ENCODE measurements at places on chromosomes 2 and 18.

- no peaks in the 10 kb centered on the region for H3K27me3 ChIP-seq
- no peaks in the 10 kb centered on the region for H3K36me3 ChIP-seq
Measured at GRCh38 chr2:73018188-73018825, 53.2 kb downstream of the SFXN5 start.

DNA sequence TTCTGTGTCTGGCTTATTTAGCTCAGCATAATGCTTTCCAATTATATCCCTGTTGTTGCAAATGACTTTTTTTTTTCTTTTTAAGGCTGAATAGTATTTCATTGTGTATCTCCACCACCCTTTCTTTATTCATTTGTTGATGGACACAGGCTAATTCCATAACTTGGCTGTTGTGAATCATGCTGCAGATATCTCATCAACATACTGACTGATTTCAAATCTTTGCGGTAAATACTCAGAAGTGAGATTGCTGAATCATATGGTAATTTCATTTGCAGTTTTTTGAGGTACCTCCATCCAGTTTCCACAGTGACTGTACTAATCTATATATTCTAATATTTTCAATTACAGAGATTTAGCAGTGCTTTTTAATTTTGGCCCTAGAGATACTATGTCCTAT lies 266.2 kb downstream of the TMX3 start:
- no peaks in the 10 kb centered on the region for H3K36me3 ChIP-seq
- no peak overlapping the region for H3K27ac ChIP-seq
- H3K4me3 ChIP-seq: no peak overlapping the region
- H3K4me1 ChIP-seq: no peaks in the 10 kb centered on the region
- no peaks in the 10 kb centered on the region for H3K27me3 ChIP-seq

DNA sequence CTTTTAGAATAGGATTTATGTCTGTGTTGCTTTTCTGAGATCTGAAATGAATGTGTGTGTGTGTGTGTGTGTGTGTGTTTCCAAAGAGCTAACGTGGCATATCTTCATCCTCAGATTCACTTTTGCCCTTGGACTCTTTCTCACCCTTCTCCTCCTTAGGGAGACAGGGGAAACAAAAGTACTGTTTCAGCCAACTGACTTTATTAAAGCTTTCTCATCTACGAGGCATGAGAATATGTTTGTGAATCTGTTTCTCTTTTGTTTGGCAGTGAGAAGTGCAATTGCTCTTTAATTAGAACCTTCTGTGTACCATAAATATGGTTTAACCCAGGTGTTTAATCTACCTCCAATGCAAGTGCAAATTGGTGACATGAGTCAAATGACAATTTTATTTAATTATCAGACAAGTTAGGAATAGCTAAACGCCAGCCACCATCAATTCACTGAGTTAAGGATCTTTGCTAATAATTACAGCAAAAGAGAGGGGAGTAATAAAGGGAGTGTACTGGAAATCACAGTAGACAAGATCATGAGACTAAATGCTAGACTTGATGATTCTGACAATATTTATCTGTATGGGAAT lies 186.4 kb upstream of the COL3A1 start:
- no peak for DNase-seq
- no peaks in the 10 kb centered on the region for H3K36me3 ChIP-seq
- no peak overlapping the region for H3K27ac ChIP-seq
- no peaks in the 10 kb centered on the region for H3K4me1 ChIP-seq

GRCh38 chr18:52682260-52682659 lies 342.3 kb downstream of the DCC start:
- no peaks in the 10 kb centered on the region for H3K27me3 ChIP-seq
- no peaks in the 10 kb centered on the region for H3K36me3 ChIP-seq

- no peaks in the 10 kb centered on the region for H3K36me3 ChIP-seq
- H3K4me1 ChIP-seq: no peaks in the 10 kb centered on the region
- peaks cover 5% of the 10 kb centered on the region for H3K27me3 ChIP-seq
- no peak for DNase-seq
- no peak overlapping the region for H3K27ac ChIP-seq
- no peak overlapping the region for H3K4me3 ChIP-seq
Measured at GRCh38 chr2:31079665-31080064, 58.6 kb downstream of the GALNT14 start.

- DNase-seq: no peak
- H3K36me3 ChIP-seq: no peaks in the 10 kb centered on the region
- no peaks in the 10 kb centered on the region for H3K4me1 ChIP-seq
- no peak overlapping the region for H3K27ac ChIP-seq
- no peaks in the 10 kb centered on the region for H3K27me3 ChIP-seq
Measured at GRCh38 chr18:71040161-71040560, 751.3 kb downstream of the SOCS6 start.

GRCh38 chr2:95383635-95384027 lies 18.9 kb upstream of the FAHD2A start:
- no peak for DNase-seq
- no peaks in the 10 kb centered on the region for H3K36me3 ChIP-seq
- no peaks in the 10 kb centered on the region for H3K4me1 ChIP-seq

GRCh38 chr18:57220480-57220879 lies 73.6 kb downstream of the BOD1L2 start:
- no peak for DNase-seq
- H3K27me3 ChIP-seq: peaks cover 12% of the 10 kb centered on the region
- no peak overlapping the region for H3K4me3 ChIP-seq
- no peak overlapping the region for H3K27ac ChIP-seq
- H3K4me1 ChIP-seq: no peaks in the 10 kb centered on the region

GRCh38 chr18:64449434-64449833 lies 300.5 kb upstream of the LINC00305 start:
- H3K4me1 ChIP-seq: no peaks in the 10 kb centered on the region
- no peak for DNase-seq
- H3K27ac ChIP-seq: no peak overlapping the region
- H3K27me3 ChIP-seq: no peaks in the 10 kb centered on the region
- no peaks in the 10 kb centered on the region for H3K36me3 ChIP-seq

DNA sequence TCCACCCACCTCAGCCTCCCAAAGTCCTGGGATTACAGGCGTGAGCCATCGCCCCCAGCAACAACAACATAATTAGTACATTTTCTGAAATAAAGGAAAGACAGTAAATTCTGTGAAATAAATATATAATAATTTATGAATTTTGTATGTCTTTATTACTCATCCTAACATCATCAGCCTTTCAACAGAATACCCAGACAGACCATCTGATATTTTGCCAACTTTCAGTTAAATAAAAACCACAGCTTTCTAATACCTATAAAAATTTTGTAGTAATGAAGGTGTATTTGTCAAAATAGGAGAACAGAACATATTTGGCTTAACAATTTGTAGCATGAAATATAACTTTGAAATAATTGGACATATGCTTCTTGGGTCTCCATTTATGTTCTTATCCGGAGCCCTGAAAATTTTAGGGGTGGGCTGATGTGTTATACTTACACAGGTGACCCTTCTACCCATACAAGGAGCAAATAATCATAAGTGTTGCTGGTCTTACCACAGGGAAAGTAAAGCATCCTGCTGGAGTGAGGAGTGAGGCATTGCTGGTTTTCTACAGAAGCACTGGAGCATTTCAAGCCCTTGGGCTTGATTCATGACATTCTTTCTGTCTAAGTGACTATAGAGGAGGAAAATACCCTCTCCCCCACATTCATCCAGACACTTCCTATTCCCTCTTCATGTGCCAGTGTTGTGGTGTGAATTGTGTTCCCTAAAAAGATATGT lies 99.3 kb downstream of the SPOPL start:
- DNase-seq: no peak
- H3K27me3 ChIP-seq: no peaks in the 10 kb centered on the region
- H3K27ac ChIP-seq: no peak overlapping the region
- H3K4me3 ChIP-seq: no peak overlapping the region
- no peaks in the 10 kb centered on the region for H3K36me3 ChIP-seq
- H3K4me1 ChIP-seq: no peaks in the 10 kb centered on the region

GRCh38 chr2:17979707-17980106 lies 101.2 kb downstream of the KCNS3 start:
- no peak overlapping the region for H3K4me3 ChIP-seq
- H3K4me1 ChIP-seq: no peaks in the 10 kb centered on the region
- DNase-seq: no peak
- no peaks in the 10 kb centered on the region for H3K36me3 ChIP-seq
- no peak overlapping the region for H3K27ac ChIP-seq

- DNase-seq: no peak
- no peaks in the 10 kb centered on the region for H3K36me3 ChIP-seq
- no peak overlapping the region for H3K27ac ChIP-seq
Measured at GRCh38 chr2:79792090-79792489, 279.2 kb downstream of the CTNNA2 start.

DNA sequence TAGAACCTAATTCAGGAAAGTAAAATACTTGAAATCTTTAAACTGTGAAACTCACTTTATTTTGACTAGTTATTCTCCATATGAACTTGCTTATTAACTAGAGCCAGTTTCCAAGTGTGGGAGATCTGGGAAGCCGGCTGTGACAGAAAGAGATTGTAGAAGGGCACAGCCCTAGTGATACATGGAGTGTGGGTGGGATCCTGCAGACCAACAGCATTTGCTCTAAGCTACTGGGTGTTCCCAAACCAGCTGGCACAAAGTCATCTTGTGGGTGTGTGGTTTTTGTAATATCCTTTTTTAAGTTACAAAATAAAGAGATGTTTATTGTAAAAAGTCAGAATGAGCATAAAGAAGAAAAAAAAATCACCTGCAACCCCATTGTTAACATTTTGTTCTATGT lies 3.4 kb downstream of the DUSP19 start:
- peaks cover 4% of the 10 kb centered on the region for H3K27me3 ChIP-seq
- no peak overlapping the region for H3K4me3 ChIP-seq
- no peak for DNase-seq
- H3K4me1 ChIP-seq: peaks cover 17% of the 10 kb centered on the region
- peaks cover 2% of the 10 kb centered on the region for H3K36me3 ChIP-seq

- H3K4me1 ChIP-seq: peaks cover 15% of the 10 kb centered on the region
- no peak for DNase-seq
- H3K27ac ChIP-seq: no peak overlapping the region
- no peak overlapping the region for H3K4me3 ChIP-seq
- H3K36me3 ChIP-seq: no peaks in the 10 kb centered on the region
Measured at GRCh38 chr2:173099804-173100203, 24.2 kb downstream of the MAP3K20 start.

- H3K4me3 ChIP-seq: no peak overlapping the region
- peaks cover 18% of the 10 kb centered on the region for H3K4me1 ChIP-seq
- peaks cover 11% of the 10 kb centered on the region for H3K27me3 ChIP-seq
- no peak for DNase-seq
- no peak overlapping the region for H3K27ac ChIP-seq
Measured at GRCh38 chr2:217079165-217079564, 219.3 kb upstream of the TNP1 start.

DNA sequence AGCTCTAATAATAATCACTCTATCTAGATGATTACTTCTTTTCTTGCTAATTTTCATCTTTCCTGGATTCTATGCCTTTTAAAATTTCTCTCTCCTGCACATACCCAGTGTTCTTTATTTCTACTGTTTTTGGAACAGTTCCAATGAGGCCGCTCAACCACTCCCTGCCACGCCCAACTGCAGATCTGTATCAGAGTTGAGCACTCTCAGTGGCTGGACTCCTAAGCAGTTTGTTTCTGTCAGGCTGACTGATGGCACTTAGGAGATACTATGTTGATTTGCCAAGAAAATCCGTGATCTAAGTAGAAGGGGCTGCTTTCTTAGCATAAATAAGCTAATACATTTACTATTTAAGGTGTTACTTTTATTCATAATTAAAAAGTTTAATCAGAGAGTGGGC lies 192.8 kb downstream of the ARHGAP15 start:
- H3K36me3 ChIP-seq: peaks cover 53% of the 10 kb centered on the region
- H3K4me1 ChIP-seq: peaks cover 61% of the 10 kb centered on the region
- H3K27ac ChIP-seq: no peak overlapping the region
- DNase-seq: no peak
- H3K27me3 ChIP-seq: no peaks in the 10 kb centered on the region

- no peaks in the 10 kb centered on the region for H3K36me3 ChIP-seq
- peaks cover 7% of the 10 kb centered on the region for H3K27me3 ChIP-seq
- no peak overlapping the region for H3K27ac ChIP-seq
- H3K4me3 ChIP-seq: no peak overlapping the region
- H3K4me1 ChIP-seq: no peaks in the 10 kb centered on the region
Measured at GRCh38 chr2:209933499-209934483, 68.6 kb upstream of the RPE start.

DNA sequence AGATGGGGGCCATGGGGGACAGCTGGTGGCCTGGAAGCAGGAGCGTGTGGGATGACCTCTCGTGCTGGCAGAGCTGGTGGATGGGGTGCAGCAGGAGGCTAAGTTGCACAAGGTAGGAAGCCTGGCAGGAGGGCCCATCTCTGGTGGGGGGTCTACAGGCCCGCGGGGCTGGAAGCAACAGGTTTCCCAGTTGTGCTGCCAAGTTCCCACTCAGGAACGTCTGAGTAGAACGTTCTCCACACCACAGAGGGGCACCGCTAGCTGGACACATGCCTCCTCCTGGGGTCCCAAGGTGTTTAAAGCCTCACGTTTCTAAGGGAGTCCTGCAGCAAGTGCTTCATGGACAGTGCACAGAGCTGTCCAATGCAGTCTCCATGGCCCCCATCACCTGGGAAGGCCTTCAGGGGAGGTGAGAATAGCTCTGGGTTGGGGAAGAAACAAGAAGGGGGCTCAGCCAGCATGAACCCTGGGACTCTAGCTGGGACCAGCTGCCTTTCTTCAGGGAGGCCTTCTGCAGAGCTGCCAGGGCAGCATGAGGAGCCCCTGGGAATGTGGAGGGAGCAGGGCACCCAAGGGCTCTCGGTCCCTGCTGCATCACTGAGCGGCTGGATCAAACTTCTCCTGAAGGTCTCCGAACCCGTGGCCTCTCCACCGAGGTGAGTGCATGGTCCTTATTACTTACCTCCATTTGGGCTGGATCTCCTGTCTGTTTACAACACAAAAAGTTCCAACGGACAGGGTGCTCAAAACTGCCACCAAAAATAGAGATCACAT lies 80.0 kb downstream of the TWIST2 start:
- H3K27me3 ChIP-seq: peaks cover 66% of the 10 kb centered on the region
- no peaks in the 10 kb centered on the region for H3K36me3 ChIP-seq
- H3K27ac ChIP-seq: no peak overlapping the region
- no peaks in the 10 kb centered on the region for H3K4me1 ChIP-seq

- H3K36me3 ChIP-seq: no peaks in the 10 kb centered on the region
- DNase-seq: no peak
- H3K27ac ChIP-seq: no peak overlapping the region
- no peaks in the 10 kb centered on the region for H3K27me3 ChIP-seq
Measured at GRCh38 chr2:85255813-85256594, 71.8 kb downstream of the TGOLN2 start.

- H3K27me3 ChIP-seq: peaks cover 3% of the 10 kb centered on the region
- DNase-seq: no peak
- H3K4me1 ChIP-seq: no peaks in the 10 kb centered on the region
- no peaks in the 10 kb centered on the region for H3K36me3 ChIP-seq
- no peak overlapping the region for H3K4me3 ChIP-seq
- H3K27ac ChIP-seq: no peak overlapping the region
Measured at GRCh38 chr2:129708221-129708967, 271.1 kb upstream of the RAB6C start.

DNA sequence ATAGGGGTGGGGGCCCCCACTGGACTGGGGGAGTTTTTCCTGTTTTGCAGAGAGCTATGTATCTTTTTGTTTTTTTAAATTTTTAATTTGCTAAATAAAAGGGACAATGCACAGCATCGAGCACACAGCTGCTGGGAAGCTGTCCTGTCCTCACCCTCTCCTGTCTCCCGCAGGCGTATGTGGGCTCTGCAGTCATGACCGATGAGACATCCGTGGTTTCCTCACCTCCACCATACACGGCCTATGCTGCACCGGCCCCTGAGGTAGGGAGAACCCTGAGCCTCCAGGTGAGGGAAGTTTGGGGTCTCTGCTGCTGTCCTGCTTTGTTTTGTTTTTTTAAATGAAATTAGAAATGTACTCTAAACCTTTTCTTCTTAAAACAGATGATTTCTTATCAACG lies 27.6 kb downstream of the PLEKHB2 start:
- no peak overlapping the region for H3K27ac ChIP-seq
- no peak for DNase-seq
- H3K36me3 ChIP-seq: peaks cover 88% of the 10 kb centered on the region
- H3K27me3 ChIP-seq: no peaks in the 10 kb centered on the region
- H3K4me3 ChIP-seq: no peak overlapping the region

Data from activated T-cell treated with anti-CD3 and anti-CD28 coated beads, Interleukin-2, amount 50 U/mL, for 24 hours (primary cell).